Esophagus squamous epithelium (tissue), 5 donors: ENCODE measurements at places on chromosomes 2 and 18. TPM values are rescaled to one million over a fixed set of nuclear protein-coding genes. Genes with fewer than 3 reads are reported as not detected.

Gene LRRTM4
- not detected for total RNA-seq

Gene CNDP1
- total RNA-seq, result not detected

Gene FSHR
- total RNA-seq, result not detected

Gene OSBPL1A
- 30.9 TPM for total RNA-seq

Gene CELF4
- total RNA-seq, result not detected

Gene GALR1
- not detected for total RNA-seq

Gene FOXI3
- total RNA-seq, result not detected

Gene KLHL14
- 0.49 TPM for total RNA-seq
